ENCODE measurements at places on chromosomes 13 and 19.

GRCh38 chr19:19204181-19204580 lies 967 bp upstream of the NR2C2AP start:
- DNase-seq: no peak

DNA sequence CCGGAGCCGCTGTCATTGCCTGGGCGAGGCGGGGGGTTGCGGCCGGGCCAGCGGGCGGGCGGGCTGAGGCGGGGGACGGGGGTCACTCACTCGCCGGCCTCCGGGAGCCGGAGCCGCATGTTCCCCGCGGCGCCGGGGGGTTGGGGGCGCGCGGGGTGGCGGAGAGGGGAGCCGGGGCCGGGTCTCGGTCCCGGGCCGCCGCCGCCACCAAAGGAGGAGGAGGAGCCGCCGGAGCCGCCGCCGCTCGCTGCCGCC lies 149 bp downstream of the MED26 start:
- DNase-seq: no peak

GRCh38 chr13:83216479-83217245 lies 665.6 kb downstream of the SLITRK1 start:
- no peak for DNase-seq

DNA sequence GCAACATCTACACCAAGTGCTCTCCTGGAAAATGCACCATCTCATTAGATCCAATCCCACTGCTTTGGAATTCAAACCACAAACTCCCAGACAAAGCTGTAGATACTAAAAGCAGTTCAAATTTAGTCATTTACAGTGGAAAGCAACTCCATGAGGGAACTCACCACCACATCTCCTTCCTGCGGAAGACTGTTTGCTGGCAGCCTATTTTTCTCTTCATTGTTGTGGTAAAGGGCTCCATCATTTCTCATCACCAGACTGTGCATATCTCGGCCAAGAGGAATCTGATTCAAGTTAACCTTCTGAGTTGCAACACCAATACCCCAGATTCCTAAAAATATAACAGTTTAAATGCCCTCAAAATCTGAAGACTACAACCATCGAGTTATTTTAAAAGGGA lies 8.4 kb downstream of the SPRYD7 start:
- no peak for DNase-seq

DNA sequence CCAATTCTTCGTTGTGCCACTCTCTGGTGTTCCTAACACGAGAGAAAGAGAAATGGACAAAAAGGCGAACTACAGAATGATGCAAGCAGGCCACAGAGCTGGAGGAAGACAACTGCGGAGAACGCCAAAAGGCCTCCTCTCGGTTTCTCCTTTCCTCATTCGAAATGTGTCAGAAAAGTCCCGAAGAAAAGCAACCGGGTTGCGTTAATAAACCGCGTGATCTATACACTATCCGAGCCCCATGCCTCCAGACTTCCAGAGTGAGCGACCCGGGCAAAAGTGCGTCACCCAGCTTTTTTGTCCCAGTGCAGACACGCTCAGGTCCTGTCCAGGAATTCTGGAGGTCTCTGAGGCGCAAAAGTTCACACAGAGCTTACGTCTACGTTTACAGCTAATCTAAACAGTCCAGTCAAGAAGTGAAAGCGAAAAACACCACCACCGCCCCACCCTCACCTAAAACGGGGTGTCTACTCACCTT lies 413 bp downstream of the N4BP2L2 start:
- DNase-seq: peak; percentile 1

- no peak for DNase-seq
Measured at GRCh38 chr13:20501592-20501991, 24.1 kb downstream of the CRYL1 start.

DNA sequence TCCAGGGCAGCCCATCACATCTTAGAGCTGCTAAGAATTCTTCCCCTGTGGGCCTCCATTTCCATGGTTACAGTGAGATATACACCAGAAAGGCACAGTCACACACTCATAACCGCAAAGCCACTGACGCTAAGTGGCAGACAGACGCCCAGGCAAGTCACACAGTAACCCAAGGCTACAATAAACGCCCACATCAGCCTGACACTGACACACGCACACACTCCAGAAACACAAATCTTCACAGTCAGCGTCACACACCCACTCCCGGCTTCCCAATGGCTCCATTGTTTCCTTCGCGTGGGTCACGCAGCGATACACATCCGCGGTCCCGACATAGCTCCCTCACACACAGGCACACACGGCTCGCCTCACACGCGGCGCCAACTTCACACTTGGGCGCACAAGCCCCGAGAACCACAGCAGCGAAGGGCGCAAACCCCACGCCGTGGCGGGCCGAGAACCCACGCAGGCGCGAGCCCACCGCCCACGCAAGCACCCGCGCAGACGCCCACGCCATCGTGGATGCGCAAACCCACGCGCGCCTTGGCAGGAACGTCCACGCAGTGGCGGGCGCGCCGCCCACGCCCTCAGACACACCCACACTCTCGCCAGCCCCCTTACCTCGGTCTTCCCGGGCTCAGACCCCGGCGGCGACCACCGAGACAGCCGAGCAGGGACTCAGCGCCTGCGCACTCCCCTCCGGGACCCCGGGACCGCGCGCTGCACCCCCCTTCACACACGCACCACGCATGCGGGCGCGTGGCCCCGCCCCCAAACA lies at the start of gene ZNF667:
TSS of gene ZNF667 (minus strand) at position 695 of the 778 bp plus-strand sequence. CDS start 14,975 bp downstream, outside the sequence.
- DNase-seq: peak; percentile 16

- DNase-seq: no peak
Measured at GRCh38 chr13:87887459-87888123, 216.4 kb downstream of the SLITRK5 start.

Measured in skeletal muscle cell (primary cell).